IMR-90 (cell line): ENCODE measurements at places on chromosomes 5 and 9.

DNA sequence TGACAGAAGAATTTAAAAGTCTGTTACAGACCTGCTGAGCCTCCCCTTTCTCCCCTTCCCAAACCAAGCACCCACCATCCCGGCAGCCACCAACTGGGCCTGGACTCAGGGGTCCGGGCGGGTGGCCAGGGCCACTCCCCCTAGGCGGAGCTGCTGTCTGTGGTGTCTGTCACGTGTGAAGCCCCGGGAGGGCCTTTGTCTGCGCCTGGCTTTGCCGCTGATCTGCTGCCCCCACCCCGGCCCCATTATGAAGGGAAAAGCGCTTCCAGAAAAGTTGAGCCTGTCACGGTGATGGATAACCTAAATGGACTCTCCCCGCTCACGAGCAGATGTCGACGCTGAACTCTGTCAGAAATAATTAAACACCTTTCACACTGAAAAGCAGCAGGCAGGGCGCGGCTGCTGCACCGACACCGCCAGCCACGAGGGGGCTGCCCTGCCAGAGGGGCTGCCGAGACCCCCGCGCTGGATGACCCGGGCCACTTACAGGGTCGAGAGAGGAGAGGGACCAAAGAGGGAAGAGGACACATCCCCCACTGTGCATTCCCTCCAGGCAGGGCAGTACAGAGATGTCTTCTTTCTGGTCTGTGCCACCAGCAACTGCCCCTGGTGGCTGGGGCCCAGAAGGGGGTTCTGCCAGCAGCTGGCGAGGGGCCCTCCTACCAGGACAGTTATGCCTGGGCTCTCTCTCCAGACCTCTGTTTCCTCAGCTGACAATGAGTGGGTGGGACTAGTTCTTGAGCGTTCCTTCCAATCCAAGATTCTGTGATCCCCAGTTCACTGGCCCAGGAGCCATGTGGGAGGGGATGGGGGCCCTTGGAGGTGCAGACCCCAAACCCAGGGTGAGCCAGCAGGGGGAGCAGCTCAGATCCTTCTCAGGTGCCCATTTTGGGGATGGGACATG, 36.0 kb upstream of the BARHL1 start:
- no peak for DNase-seq
- no peak overlapping the region; the same call in 1 of the 2 replicates for H3K4me3 ChIP-seq
- no peak overlapping the region for H3K27ac ChIP-seq
- no peaks in the 10 kb centered on the region for H3K4me1 ChIP-seq

DNA sequence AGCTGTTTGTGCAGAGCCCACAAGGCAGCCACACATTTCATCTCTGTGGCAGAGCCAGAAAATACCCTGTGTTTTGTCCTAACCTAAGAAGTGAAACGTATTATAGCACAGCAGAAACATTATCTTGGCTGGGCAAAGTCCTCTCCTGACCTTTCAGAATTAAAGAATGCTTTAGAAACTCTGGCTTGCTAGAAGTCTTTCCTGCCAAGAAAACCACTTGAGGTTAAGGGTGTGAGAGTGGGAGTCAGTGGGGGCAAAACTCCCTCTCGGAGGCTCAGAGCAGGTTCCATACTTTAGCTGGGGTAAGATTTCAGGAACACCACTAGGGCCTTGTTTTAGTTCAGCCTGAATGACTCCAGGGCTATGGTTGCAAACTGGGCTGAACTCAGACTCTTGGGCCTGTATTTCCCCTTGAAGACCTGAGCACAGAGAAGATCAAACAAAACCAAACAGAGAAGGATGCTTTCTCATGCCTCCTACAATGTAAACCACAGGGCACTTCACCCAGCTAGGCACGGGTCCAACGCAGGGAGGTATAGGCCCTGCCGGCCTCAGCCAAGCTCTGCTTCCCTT, 48.0 kb downstream of the ZNF366 start:
- no peaks in the 10 kb centered on the region for H3K4me1 ChIP-seq
- H3K27ac ChIP-seq: no peak overlapping the region
- no peak for DNase-seq
- H3K36me3 ChIP-seq: no peaks in the 10 kb centered on the region
- H3K27me3 ChIP-seq: no peaks in the 10 kb centered on the region

- no peaks in the 10 kb centered on the region for H3K4me1 ChIP-seq
- no peak overlapping the region for H3K27ac ChIP-seq
- H3K27me3 ChIP-seq: no peaks in the 10 kb centered on the region
- no peak overlapping the region for H3K4me3 ChIP-seq
Observed at GRCh38 chr5:169248550-169248949, 52.4 kb downstream of the SLIT3 start.

GRCh38 chr5:98755406-98755805, 18.1 kb upstream of the RGMB start:
- no peaks in the 10 kb centered on the region for H3K27me3 ChIP-seq
- H3K36me3 ChIP-seq: no peaks in the 10 kb centered on the region
- no peaks in the 10 kb centered on the region for H3K4me1 ChIP-seq

DNA sequence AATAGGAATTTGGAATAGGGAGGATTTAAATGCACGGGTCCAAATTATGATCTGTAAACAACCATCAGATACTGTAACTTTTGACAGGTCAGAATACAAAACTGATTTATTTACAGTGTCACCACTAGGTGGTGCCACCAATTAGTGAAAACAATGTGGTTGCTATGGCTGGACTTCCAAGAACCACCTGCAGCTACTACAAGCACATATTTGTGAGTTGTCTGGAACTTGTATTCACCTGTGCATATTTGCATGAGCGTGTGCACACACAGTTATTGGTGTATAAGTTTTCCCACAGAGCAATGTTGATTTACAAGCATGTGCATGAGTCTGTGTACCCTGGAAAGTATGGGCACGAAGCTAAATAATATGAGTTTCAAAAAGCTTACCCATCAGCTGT, 3.0 kb upstream of the HRCT1 start:
- H3K4me1 ChIP-seq: peaks cover 29% of the 10 kb centered on the region
- peaks cover 5% of the 10 kb centered on the region; the same call in 1 of the 2 replicates for H3K27me3 ChIP-seq

DNA sequence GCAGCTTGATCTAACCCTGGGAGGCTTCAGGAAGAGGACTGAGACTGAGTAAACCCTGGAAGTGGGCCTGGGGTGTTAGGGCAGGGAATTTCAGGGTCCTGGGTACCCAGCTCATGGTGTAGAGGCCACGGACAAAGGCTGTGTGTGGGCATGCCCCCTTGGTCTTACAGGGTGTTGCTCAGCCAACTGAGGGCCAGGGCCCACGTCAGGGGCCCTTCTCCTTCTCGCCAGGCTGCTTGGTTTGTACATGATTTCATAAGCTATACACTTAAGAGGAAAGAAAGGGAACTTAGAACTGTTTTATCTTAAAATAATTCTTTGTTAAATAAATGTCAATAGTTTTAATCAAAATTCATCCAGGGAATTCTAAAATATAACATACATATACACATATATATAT, 95.4 kb downstream of the TLE4 start:
- no peaks in the 10 kb centered on the region for H3K36me3 ChIP-seq
- no peak for DNase-seq
- H3K27ac ChIP-seq: no peak overlapping the region

GRCh38 chr5:160742446-160742845, 109.6 kb downstream of the ATP10B start:
- no peak overlapping the region for H3K4me3 ChIP-seq
- H3K36me3 ChIP-seq: no peaks in the 10 kb centered on the region
- DNase-seq: no peak
- H3K27me3 ChIP-seq: no peaks in the 10 kb centered on the region

DNA sequence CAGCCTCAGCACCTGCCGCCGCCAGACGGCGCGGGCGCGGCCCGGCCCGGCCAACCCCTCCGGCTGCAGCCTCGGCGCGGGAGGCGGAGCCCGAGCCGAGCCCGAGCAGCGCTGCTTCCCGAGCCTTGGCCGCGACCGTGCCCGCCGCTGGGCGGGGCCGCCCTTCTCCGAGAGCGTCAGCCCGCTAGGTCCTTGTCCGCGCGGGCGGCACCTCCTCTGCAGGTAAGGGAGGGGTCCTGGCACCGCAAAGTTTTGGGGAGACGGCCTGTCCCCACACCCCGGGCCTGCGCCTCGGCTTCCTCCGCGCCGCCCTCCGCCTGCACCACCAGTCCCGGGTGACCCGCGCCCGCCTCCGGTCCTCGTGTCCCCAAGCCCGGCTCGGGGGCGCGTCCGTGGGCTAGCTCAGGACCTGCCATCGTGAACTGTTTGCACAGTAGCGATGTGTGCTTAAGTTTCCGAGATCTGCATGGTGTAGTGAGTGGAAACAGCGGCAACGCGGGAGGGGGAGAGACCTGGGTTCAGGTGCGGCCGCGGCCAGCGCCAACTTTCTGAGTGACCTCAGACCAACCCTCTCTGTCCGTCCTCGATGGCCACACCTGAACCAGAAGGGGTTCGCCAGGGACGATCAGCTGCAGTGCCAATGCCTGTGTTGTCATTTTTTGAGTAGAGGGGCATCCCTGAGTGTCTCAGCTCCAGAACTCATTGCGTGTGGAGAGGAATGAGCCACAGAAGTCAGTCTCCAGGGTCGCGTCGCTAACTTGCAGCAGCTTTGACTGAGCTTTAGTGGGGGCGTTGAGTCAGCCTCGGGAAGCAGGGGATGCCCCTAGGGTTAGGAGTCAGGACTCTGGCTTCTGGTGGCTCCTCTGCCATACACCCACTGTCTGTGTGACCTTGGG, at the start of gene FRMPD1:
FRMPD1 (plus strand) TSS at position 82 of the 896 bp plus-strand sequence. CDS start 41,688 bp downstream, outside the sequence.
- peak within 1 kb of the TSS; percentile 68 for H3K4me3 ChIP-seq
- peaks cover 3% of the 10 kb centered on the region; the same call in 1 of the 2 replicates for H3K4me1 ChIP-seq
- no peak within 1 kb of the TSS for H3K27ac ChIP-seq
- peaks cover 74% of the 10 kb centered on the region for H3K27me3 ChIP-seq

- H3K27ac ChIP-seq: no peak overlapping the region; the same call in 1 of the 2 replicates
- no peak overlapping the region for H3K4me3 ChIP-seq
- peaks cover 10% of the 10 kb centered on the region for H3K4me1 ChIP-seq
- peak; percentile 54 for DNase-seq
- no peaks in the 10 kb centered on the region for H3K27me3 ChIP-seq
Observed at GRCh38 chr9:81694541-81694940, 5.2 kb upstream of the TLE1 start.

GRCh38 chr9:23850242-23850689, 24.2 kb upstream of the ELAVL2 start:
- DNase-seq: no peak
- no peak overlapping the region for H3K4me3 ChIP-seq

DNA sequence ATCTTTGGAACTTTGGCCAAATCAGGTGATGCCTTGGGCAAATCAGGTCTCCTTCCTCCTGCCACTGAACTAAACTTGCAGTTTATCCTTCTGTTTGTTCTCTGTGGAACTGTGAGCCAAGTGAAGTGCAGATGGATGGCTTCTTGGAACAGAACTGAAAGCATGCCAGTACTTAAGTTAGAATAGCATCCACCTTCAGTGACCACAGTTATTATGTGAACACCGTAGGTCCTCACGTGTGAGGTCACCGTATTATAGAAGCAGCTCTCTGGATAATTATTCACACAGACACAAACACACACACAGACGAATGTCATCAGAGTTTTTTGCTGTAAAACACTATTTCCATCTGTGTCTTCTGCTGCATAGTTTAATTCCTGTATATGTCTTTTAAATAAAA, 162.6 kb downstream of the EFNA5 start:
- no peak overlapping the region for H3K27ac ChIP-seq
- no peaks in the 10 kb centered on the region for H3K4me1 ChIP-seq
- no peaks in the 10 kb centered on the region for H3K36me3 ChIP-seq
- no peak for DNase-seq
- no peaks in the 10 kb centered on the region for H3K27me3 ChIP-seq

- no peaks in the 10 kb centered on the region for H3K27me3 ChIP-seq
- DNase-seq: peak; percentile 38
- no peak overlapping the region for H3K4me3 ChIP-seq
Observed at GRCh38 chr5:156685481-156685880, 164.6 kb upstream of the PPP1R2B start.

DNA sequence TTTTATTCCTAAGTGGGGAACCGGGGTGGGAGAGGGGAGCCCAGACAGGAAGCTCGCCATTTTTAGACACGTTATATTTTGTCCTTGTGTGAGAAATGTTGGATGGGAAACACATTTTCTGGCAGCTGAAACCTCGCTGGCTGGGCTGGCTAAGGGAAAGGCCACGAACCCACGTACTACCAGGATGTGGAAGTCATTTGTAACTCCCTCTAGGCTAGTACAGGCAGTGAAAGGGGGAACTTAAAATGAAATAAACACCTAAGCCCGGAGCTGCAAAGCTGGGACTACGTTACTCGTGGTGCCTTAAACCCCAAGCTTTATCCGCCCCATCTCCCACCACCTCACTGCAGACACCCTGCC, 42.5 kb downstream of the TMEM174 start:
- no peak for DNase-seq
- H3K27me3 ChIP-seq: 0 out of 2 replicates have a peak, but pooled peaks cover 3% of the 10 kb centered on the region
- H3K4me3 ChIP-seq: peak overlapping the region; percentile 35
- no peak overlapping the region; the same call in 1 of the 2 replicates for H3K27ac ChIP-seq
- H3K4me1 ChIP-seq: 0 out of 2 replicates have a peak, but pooled peaks cover 2% of the 10 kb centered on the region

DNA sequence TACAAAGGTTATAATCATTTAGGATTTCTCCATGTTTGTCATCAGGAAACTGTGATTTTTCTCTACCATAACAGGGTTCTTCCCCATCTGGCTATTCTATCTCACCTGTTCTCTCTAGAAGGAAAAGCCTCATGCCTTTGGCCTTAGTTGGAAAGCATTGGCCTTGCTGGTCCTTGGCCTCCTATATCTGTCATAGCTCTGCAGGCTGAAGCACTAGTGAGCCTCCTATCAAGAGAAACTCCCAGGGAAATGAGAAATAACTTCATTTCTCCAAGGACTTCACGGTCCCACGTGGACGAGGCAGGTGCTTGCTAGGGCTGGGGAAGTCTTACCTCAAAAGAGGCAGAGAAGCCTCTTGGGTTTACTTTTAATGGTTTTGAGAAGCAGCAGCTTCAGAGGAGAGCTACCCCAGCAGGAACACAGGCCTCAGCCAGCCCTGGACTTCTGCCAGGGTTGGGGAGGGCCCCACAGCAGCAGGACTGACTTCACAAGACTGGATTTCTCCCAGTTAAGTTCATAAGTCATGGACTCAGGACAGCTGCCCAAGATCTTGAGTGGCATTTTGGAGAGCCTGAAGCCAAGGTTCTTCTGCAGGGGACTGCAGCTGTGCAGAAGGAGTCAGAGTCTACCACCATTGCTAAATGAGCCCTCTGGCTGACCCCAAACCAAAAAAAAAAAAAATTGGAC, 15.8 kb upstream of the PSAT1 start:
- no peaks in the 10 kb centered on the region for H3K36me3 ChIP-seq
- DNase-seq: peak; percentile 75
- H3K27me3 ChIP-seq: no peaks in the 10 kb centered on the region
- no peak overlapping the region; the same call in 1 of the 2 replicates for H3K27ac ChIP-seq
- peaks cover 6% of the 10 kb centered on the region for H3K4me1 ChIP-seq
- no peak overlapping the region for H3K4me3 ChIP-seq

- no peaks in the 10 kb centered on the region for H3K36me3 ChIP-seq
- peaks cover 2% of the 10 kb centered on the region for H3K4me1 ChIP-seq
- DNase-seq: no peak
- H3K27me3 ChIP-seq: no peaks in the 10 kb centered on the region
- H3K27ac ChIP-seq: peak overlapping the region; percentile 44; the same call in 1 of the 2 replicates
- H3K4me3 ChIP-seq: no peak overlapping the region
Observed at GRCh38 chr5:103263054-103263453, 4.5 kb downstream of the MACIR start.
